ENCODE measurements at places on chromosomes 6 and 20. TPM values are rescaled to one million over a fixed set of nuclear protein-coding genes. Genes with fewer than 3 reads are reported as not detected.

Gene OTOR
- not detected for total RNA-seq

Gene SRSF12
- total RNA-seq, result 0.81 TPM

Gene SLC17A4
- under 0.01 TPM for total RNA-seq

DNA sequence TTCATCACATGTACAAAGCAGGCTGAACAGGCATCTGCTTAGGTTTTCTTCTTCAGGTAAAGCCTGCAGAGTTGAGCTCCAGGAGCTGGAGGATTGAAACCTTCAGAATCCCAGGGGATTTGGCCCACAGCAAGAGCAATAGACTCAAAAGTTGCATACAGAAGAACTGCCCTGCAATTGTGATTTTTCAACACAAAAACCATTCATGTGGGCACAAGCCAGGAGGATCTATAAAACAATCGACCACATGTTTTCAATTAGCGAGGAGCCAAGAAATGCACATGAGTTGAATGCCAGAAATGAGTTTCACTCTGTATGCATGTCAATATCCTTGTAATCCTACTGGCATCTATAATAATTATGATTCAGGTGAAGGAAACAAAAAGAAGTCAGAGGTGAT is 576.4 kb downstream of the HDGFL1 start:
- DNase-seq, result no peak

- DNase-seq, result no peak
Measured at GRCh38 chr20:13613917-13614316, 24.8 kb downstream of the TASP1 start.

DNA sequence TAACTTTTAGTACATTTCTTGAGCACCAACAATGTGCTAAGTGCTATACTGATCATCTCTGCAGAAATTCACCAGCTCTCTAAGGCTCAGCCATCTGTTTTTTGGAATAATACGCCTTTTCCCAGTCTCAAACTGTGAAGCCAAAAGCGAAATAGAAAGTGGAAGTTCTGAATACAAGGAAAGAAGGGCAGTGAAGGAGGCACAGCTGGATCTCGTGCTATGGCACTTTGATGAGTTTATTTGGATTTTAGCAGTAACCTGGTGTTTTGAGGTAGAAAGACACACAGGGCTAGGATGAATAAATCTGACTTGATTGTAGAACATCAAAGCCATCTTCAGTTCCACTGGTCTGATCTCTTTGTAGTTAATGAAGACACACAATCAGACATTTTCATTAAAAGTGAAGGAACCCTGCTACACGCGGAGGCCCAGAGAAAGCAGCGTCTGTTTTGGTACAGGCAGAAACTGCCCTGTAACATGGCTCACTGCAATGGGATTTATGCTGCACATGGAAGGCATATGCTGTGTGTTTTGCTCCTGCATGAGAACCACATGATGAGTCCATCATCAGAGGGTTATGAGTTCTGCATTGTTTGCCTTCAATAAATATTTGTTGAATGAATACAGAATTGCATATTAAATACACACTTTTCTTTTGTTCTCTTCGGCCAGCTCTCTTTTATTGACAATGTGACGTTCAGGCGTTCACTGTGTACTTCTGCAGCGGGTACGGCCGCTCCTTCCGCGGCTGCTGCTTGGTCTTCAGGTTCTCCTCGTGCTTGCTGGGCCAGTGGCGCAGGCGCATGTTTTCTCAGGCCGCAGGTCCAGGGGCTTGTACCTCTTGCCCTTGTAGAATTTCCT is 100.9 kb downstream of the PREP start:
- no peak for DNase-seq

- DNase-seq, result no peak
Measured at GRCh38 chr6:167007985-167008384, 8.8 kb downstream of the CEP43 start.

- no peak for DNase-seq
Measured at GRCh38 chr6:13139119-13139518, 189.2 kb downstream of the TBC1D7 start.

- DNase-seq, result peak; percentile 12
Measured at GRCh38 chr20:33875055-33875454, 63.9 kb downstream of the CHMP4B start.

- DNase-seq, result no peak
Measured at GRCh38 chr6:154569156-154569862, 58.8 kb upstream of the CNKSR3 start.

- DNase-seq, result no peak
Measured at GRCh38 chr6:36758516-36759147, 61.0 kb downstream of the RAB44 start.

DNA sequence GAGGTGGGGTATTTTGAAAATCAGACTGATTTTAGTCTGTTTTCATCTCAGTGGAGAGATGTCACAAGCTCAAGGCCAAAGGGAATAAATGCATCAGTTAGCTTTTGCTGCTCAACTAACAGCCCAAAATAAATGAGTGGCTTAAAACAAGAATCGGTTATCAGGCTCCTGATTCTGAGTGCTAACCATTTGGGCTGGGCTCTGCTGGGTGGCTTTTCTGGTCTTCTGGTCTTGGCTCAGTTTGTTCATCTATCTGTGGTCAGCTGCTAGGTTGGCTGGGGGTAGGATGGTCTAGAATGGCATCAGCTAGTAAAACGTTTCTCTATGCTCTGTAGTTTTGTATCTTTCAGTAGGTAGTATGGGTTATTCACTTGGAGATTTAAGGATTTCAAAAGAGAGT is 357.5 kb upstream of the JAG1 start:
- DNase-seq, result no peak

DNA sequence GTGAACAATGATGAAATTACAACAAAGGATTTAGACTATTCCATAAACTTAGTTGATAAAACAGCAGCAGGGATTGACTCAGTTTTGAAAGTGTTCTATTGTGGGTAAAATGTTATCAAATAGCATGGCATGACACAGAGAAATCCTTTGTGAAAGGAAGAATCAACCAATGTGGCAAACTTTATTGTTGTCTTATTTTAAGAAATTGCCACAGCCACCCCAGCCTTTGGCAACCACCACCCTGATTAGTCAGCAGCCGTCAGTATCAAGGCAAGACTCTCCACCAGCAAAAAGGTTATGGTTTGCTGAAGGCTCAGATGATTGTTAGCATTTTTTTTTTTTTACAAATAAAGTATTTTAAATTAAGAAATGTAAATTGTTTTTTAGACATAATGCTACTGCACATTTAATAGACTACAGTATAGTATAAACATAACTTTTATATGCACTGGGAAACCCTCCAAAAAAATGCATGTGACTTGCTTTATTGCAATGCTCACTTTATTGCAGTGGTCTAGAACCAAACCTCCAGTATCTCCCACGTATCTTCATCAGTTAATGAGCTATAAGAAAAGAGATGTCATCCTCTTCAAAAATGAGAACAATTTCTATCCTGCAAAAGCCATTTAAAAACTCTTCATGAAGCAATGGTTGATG is 162.7 kb downstream of the SOBP start:
- no peak for DNase-seq

DNA sequence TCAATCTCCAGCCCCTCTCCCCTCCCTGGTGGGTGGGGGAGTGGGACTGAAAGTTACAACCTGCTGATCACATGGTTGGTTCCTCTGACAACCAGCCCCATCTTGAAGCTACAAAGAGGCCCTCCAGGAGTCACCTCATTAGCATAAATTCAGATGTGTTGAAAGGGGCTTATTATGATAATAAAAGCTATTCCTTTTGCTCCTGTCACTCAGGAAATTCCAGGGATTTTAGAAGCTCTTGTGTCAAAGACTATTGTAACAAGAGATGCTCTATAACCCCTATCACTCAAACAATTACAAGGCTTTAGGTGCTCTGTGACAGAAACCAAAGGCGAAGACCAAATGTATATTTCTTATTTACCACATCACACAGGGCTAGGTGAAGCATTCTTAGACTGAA is 30.1 kb upstream of the MBOAT1 start:
- DNase-seq, result no peak

Data from hematopoietic multipotent progenitor cell (in vitro differentiated cells).